CD8-positive, alpha-beta T cell (primary cell): ENCODE measurements at places on chromosomes 1 and 21.

DNA sequence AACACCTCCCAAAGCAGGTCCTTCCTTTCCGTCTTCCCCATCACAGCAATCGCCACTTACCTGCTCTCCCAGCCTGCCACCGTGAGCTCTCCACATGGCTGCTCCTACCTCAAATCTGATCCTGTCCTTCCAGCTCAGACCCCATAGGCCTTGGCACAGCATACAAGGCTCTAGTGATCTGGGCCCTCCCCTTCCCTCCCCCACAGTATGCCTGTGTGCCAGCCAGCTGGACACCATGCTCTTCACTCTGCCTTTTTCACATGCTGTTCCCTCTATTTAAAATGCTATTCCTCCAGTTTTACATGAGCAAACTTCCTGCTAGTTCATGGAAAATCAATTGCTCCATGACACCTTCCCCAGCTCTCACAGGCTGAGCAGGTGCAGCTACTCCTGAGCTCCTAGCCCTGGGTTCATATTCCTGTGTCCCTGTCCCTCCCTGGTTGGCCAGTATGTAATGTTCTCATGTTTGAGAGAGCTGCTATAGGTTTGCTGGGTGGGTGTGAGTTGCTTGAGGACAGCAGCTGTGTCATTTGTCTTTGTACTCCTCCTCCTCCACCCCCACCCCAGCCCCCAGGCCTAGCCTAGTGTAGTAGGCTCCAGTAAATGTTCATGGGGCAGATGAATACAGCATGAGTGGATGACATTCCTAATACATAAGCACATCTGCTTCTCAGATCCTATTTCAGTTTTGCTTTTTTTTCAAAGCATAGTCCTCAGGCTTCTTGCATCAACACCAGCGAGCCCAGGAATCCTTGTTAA lies 6.3 kb upstream of the TNNT2 start:
- no peak for DNase-seq

GRCh38 chr1:107990606-107991005 lies 25.6 kb upstream of the VAV3 start:
- DNase-seq = no peak

DNA sequence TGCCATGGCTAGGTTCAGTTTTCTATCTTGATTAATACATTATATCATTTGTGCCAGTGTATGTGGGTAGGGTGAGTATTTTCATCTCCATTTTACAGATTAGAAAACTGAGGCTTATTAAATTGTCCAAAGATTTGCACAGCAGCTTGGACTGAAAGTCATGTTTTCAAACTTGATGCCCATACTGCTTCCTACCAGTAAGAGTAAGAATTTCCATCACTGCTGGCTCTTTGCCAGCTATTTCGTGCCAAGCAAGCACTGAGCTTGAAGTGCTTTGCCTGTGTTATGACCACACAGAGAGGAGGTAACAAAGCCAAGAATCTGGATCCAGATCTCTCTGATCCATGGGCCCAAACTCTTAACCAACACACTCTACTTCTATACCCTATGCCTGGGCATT lies 295.0 kb downstream of the VAV3 start:
- no peak for DNase-seq

DNA sequence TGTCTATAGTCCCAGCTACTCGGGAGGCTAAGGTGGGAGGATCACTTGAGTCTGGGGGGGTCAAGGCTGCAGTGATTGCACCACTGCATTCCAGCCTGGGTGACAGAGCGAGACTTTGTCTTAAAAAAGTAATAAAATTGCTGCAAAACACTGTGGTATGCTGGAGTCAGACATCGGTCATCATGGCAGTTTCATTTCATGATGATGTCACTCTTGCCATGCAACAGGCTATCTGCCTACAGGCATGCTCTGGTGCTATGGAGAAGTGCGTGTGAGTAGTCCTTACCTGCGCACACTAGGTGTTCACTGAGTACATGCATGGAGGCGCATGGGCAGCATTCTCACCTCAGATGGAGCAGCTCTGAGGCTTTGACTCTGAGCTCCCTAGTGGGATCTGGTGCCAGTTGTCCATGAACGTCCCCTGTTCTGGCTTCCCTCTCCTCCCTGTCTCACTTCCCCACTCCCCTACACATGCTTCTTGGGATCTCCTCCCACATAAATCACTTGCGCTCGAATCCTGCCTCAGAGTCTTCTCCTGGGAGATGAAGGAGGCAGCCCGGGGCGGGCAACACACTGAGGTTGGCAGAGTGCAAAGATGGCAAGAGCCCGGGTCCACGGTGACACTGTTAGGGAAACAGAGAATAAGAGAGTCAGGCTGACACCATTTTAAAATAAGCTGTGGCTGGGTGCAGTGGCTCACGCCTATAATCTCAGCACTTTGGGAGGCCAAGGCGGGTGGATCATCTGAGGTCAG lies 10.4 kb upstream of the CELA3B start:
- no peak for DNase-seq

- DNase-seq = no peak
Observed at GRCh38 chr1:151813271-151813977, 8.2 kb upstream of the LINGO4 start.

DNA sequence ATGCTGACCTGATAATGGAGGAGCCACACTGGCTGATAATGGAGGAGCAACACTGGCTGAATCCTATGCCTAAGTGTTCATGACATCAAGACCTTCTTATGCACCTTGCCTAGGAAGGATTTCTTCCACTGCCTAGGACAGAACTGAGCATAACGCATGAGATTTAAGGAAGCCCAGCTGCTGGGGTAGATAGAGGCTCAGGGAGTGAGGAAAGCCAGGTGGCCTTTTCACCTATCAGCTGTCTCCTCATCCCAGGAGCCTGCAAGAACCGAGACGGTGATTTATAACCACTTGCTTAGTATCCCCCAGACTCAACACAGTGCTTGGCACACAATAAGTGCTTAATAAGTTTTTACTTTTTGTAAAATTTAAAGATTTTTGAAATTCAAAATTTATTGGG lies 7.4 kb upstream of the CTBS start:
- DNase-seq = no peak

DNA sequence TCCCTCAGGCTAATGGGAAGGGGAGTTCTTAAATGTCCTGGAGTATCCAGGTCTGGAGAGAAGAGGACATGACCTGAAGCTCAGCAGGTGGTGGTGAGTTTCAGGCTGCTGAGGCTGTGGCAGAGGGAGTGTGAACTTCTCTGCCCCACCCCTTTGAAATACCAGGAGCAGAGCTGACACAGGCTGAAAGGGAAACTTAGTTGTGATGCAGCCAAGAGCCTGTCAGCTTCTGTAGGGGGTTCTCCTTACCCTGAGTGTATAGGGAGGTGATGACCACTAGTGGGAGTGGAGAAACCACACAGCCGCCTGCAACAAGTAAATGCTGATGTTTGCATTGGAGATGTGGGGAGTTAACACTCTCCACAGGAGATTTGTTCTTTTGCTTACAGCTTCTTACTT lies 152.3 kb downstream of the FCRL5 start:
- DNase-seq = peak; percentile 22

DNA sequence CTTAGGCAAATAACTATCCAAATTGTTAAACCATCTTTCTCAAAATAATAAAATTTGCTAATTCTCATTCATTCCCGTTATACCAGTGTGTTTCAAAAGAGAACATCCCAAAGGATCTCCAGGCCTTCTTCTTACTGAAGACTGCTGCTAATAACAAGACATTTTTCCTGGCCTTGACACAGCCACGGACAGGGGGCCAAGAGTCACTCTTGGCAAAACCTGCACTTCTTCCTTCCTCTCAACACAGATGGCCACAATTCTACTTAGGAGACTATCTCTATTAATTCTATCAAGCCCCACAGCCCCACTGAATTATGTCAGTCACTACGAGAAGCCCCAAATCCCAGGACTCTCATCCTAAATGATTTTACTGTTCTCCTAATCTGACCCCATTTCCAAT lies 86.0 kb downstream of the EVI5 start:
- DNase-seq = no peak

DNA sequence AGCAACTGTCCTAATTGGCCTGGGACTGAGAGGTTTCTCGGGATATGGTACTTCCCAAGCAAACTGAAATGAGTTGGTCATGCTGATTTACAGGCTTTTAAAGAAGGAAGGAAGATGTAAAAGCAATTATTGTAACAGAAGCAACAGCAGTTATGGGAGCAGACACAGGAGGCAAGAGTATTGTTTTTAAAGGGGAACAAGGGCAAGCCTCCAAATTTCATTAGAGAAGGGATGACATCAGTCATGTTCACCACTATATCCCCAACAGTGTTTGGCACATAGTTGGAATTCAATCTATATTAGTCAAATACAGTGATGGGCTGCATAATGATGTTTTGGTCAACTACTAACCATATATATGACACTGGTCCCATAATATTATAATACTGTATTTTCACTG lies 46.0 kb upstream of the JUN start:
- no peak for DNase-seq

GRCh38 chr1:115620950-115621349 lies 20.8 kb upstream of the VANGL1 start:
- DNase-seq = no peak

GRCh38 chr1:53342735-53343470 lies 15.0 kb upstream of the LRP8 start:
- DNase-seq = peak; percentile 1

DNA sequence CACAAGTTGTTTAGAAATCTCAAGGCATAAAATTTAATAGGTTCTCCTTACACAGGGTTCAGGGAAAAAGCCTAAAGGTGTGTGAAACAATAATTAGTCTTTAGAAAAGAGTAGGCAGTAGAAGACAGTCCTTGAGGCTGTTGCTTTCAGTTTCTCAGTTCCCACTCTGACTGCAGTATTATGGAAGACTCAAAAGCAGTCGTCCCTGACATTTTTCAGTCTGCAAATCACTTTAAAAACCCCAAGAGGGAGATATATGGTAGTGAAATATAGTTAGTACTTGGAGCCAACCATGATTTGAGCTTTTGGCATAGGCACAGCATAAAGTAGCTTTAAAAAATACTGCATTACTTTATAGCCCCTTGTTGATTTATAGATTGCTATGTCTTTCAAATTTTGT lies 299.7 kb downstream of the OLFM3 start:
- no peak for DNase-seq

GRCh38 chr1:66317248-66317515 lies 216.8 kb upstream of the SGIP1 start:
- DNase-seq = no peak

GRCh38 chr1:21058035-21058793 lies 118.5 kb downstream of the EIF4G3 start:
- DNase-seq = no peak

DNA sequence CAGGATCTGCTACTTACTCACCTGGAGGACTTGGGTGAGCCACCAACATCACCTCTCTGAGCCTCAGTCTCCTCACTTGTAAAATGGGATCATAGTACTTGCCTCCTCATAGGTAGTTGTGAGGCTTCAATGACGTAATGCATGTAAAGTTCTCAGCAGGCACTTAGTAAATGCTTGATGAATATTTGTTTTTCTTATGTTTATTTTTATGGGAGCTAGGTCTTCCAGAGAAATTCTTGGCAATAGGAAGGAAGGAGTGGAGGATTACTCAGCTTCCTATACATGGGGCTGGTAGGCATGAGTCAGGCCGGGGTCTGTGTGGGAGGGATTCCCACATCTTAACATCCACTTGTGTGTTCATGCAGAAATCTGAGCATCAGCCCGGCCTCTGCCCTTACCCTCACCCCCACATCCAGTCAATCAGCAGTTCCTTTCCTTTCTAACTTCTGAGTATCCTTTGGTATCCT lies 95.4 kb upstream of the USP24 start:
- DNase-seq = no peak

GRCh38 chr1:236159704-236160539 lies 17.6 kb downstream of the GPR137B start:
- no peak for DNase-seq

- no peak for DNase-seq
Observed at GRCh38 chr1:17218939-17219338, 14.0 kb downstream of the PADI1 start.

- DNase-seq = no peak
Observed at GRCh38 chr1:34865573-34865972, 6.0 kb upstream of the SMIM12 start.

- DNase-seq = no peak
Observed at GRCh38 chr1:40679165-40679953, 12.1 kb upstream of the NFYC start.

DNA sequence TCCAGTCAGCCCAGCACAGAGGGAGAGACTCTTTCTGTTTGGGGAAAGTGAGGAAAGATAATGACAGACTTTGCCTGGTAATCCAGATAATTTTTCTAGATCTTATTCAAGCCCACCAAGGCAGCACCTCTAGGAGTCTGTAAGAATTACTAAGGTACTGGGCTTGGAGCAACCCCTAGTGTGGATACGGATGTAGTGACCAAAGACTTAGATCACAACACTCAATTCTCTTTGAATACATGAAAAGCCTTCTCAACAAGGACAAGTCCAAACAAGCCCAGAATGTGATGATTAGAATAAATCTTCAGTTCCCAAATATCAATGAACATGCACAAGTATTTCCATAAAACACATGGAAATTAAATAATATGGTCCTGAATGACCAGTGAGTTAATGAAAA lies 206.9 kb downstream of the MRPL39 start:
- no peak for DNase-seq

DNA sequence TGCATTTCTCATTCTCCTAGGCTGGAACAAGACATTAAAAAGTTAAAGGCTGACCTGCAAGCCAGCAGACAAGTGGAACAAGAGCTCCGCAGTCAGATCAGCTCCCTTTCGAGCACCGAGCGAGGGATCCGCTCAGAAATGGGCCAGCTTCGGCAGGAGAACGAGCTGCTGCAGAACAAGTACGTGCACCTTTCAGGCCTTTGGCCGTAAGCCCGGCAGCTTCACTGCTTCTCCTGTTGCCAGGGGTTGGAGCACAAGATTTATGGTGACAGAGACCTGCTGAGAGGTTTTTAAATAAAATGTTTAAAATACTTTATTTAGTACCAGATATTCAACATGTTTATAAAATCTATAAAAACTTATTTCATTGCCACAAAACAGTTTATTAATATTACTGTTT lies 53.4 kb downstream of the MACO1 start:
- DNase-seq = no peak

- DNase-seq = no peak
Observed at GRCh38 chr1:227779685-227780084, 35.8 kb upstream of the PRSS38 start.

- no peak for DNase-seq
Observed at GRCh38 chr1:63199706-63200335, 122.5 kb upstream of the FOXD3 start.
